ENCODE measurements at places on chromosomes 3 and 15. TPM values are rescaled to one million over a fixed set of nuclear protein-coding genes. Genes with fewer than 3 reads are reported as not detected.
A peak's percentile ranks its signal among the peaks of the same experiment; 100 is the strongest.

- peak; percentile 64 for DNase-seq
Measured at GRCh38 chr3:44554626-44555592, at the start of gene ZKSCAN7. ZKSCAN7 (plus strand) TSS chr3:44555193; CDS start chr3:44557048, 1,855 bp downstream.

DNA sequence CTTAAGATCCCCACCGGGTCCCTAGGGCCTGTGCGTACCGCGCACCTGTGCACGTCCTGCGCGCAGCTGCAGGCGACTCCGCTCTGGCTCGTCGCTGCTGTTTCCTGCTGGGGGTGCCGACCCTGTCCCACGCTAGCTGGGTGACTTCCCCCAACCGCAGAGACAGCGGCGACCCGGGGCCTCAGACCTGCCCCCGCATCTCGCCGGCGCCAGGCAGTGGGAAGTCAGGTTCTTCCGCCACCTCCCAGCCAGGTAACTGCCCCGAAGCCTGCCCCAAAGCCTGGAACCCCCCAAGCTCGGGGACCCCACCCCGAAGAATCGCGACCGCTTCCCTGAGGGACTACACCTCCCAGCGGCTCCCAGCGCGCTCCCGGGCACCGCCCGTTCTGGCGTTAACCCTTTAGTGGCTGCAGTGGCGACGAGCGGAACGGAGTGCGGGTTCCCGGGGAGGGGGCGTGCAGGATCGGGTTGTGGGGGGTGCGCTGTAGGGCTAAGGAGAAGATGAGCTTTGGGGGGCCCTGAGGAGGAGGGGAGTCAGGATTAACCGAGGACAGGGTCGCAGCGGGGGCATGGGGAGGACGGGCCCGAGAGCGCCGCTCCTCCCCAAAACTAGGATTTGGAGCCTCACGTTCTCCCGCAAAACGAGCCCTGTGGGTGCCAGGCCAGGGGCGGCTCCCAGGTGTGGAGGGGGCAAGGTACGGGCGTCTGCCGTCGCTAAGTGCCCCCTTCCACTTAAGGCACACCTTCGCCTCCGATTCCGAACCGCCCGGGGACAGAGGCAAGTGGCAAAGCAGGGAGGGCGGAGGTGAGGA is 589 bp downstream of the NEIL1 start:
- peak; percentile 65 for DNase-seq

DNA sequence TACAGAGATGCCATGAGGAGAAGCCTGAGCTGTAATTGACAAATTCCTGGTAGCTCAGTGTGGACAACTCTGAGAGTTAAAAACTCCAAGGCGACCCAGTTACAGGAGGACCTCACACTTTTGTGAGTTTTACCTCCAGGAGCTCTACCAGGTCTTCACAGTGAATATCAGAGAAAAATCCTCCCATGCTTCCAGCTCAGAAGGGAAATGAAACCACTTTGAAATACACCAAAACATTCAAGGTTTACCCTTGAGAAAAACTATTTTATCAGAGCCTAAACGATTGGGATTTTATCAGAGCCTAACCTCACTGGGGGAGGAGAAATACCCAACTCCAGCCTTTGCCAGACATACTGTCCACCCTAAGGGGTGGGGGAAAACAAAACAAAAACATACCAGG is 52.4 kb downstream of the MCCC1 start:
- no peak for DNase-seq

Gene AHSG
- not detected for total RNA-seq

GRCh38 chr15:80550219-80550907 is 144.7 kb upstream of the ABHD17C start:
- DNase-seq: no peak

Gene ATR
- total RNA-seq: 11.1 TPM

DNA sequence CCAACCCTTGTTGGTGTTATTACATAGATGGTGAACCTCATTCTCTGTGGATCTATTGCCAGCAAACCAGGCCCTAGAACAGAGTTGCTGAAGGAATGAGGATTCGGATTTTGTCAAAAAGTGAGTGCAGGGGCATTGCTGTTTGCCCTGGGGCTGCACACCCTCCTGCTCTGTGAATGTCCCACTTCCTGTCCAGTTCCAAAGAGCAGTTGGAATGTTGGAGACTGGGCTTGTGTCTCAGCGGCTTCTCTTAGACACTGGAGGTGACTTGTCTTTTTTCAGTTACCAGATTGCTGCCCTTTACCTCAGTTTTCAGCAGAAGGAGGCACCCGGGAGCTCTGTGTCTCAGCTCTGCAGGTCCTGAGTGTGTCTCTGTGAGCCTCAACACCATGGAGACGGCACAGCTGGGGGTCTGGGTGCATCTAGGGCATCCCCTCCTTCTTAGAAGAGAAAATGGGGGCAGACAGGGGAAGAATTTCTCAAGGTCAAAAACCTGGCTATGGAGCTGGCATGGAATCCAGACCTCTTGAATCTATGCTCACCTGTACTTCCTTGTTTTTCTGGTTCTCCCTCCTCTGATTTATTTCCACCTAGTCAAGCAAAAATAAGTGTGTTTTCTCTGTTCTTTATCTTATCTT is 46.3 kb downstream of the LIMD1 start:
- DNase-seq: no peak

- DNase-seq: no peak
Measured at GRCh38 chr3:28173836-28174235, 67.6 kb upstream of the CMC1 start.

GRCh38 chr3:86176445-86176784 is 814.5 kb downstream of the VGLL3 start:
- DNase-seq: no peak

Gene RHOV
- not detected for total RNA-seq

Gene CFAP100
- not detected for total RNA-seq

GRCh38 chr3:196611761-196612483 is 27.6 kb upstream of the NRROS start:
- DNase-seq: no peak

DNA sequence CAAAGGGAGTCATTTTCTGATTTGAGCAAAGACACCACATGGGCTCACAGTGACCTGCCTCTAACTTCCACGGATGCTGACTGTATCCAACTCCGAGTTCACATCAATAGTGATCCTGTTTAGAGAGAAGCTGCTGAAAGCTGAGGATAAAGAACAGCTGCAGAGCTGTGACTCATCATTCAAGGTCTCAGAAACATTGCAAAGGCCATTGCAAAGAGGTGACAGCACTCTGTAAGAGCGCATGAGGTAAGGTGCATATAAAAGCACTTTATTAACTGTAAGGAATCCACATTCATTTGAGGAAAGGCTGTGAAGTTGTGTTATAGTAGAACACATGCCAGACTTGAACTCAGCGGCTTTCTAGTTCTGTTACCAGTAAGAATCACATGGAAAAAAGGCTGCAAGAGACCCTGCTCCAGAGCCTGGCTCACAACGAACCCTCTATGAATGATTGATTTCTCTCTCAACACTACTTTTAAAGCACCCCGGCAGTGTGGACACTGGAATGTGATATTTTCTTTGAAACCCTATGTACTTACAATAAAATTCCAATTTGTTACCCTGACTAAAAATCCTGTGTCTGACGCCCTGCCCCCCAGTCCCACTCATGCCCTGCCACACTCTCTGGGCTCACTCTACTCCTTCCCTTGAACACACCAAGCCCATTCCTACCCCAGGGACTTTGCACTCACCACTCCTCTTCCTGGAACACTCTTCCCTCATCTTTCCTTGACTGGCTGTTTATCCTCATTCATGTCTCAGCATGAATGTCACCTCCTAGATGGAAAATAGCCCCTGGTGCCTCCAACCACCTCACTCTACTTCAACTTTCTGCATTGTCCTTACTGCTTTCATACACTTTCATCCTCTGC is 111.2 kb downstream of the LSM3 start:
- no peak for DNase-seq

GRCh38 chr15:66936109-66936860 is 129.1 kb upstream of the SMAD3 start:
- peak; percentile 47 for DNase-seq

DNA sequence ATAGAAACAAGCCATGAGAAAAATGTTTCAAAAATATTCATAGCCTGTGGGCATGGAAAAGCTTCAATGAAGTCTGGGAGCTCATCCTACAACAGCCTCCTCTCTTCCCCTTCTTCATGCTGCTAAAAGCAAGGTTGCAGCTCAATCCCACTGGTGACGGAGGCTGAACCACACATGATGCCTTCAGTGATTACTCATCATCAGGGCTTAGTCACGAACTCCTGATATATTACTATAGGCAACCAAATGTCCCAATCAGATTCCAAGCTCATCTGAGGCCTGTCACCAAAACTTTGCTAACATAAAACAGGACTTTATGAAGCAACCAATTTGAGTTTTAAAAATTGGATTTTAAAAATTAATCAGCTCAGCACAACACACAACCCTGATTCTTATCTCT is 24.0 kb upstream of the SLC24A5 start:
- no peak for DNase-seq

DNA sequence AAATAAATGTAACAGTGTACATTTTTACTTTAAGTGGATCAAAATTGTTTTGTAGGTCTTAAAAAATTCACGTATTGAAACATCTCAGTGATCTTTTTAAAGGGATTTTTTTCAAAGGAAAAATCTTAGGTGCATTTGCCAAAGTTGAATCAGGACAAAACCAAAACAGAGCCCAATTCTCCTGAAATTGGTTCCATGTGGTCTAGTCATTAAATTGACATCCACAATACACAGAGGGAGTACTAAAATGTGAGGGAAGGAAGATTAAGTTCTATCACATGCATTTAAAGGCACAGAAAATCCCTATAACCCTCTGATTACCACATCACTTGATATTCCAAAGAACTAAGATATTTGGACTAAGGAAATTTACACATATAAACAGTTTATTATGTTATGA is 39.3 kb upstream of the HDC start:
- no peak for DNase-seq

DNA sequence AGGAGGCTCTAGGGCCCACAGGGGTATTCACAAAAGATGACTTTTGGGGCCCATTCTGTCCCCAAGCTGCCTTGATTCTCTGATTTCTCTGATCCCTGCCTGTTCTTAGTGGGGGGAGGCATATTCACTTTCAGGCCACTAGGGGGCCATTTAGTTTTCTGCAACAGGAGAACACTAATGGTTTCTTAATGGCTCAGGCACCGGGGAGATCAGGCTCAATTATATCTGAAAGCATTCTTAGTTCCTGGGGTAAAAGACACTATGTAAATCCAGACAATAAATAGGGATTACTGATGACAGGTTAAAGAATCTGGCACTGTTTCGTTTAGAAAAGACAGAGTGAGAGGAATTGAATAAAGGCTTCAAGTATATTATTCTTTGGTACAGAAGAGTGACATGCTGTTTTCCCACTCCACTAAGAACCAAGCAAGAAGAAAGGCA is 2.5 kb upstream of the INAFM2 start:
- no peak for DNase-seq
